Stimulated activated CD8-positive, alpha-beta memory T cell treated with anti-CD3 and anti-CD28 coated beads, Interleukin-4, amount 100 ng/mL, for 1 hour (primary cell): ENCODE measurements at places on chromosomes 4 and X.

GRCh38 chrX:124401696-124402095 is 55.3 kb downstream of the SH2D1A start:
- no peak for DNase-seq

- no peak for DNase-seq
These were observed 192.5 kb downstream of the ASMT start for GRCh38 chrX:1807301-1807731.

GRCh38 chrX:85544609-85545008 is 165.1 kb upstream of the POF1B start:
- no peak for DNase-seq

GRCh38 chrX:32041181-32041580 is 969.3 kb upstream of the FTHL17 start:
- DNase-seq, result no peak

DNA sequence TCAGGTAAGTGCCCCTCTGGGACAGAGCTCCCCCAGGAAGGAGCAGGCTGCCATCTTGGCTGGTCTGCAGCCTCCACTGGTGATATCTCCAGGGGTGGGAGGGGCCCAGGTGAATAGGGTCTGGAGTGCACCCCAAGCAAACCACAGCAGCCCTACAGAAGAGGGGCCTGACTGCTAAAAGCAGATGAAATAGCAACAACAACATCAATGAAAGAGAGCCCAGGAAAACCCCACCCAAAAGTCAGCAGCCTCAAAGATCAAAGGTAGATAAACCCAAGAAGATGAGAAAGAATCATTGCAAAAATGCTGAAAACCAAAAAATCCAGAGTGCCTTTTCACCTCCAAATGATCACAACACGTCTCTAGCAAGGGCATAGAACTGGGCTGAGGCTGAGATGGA is 92.5 kb upstream of the PAGE3 start:
- no peak for DNase-seq

GRCh38 chr4:66647926-66648325 is 897.4 kb downstream of the CENPC start:
- no peak for DNase-seq

DNA sequence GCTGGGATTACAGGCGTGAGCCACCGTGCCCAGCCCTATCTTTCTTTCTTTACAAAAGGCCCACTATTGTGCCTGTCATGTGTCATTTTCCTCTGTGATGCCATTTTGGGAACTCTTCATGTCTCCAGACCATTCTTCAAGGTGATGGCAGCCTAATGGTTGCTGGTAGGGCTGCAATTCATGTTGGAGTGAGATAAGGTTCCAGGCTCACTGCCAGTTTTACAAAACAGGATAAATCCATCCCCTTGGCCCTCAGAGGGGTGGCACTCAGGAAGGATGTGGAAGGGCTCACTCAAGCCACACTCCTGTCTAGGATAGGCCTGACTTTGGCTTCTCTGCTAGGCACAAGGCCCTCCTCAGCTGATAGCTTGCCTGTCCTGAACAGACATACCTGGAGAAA is 3.8 kb downstream of the TCEAL9 start:
- DNase-seq, result no peak

GRCh38 chr4:183241322-183241640 is 78.8 kb downstream of the CLDN22 start:
- no peak for DNase-seq

DNA sequence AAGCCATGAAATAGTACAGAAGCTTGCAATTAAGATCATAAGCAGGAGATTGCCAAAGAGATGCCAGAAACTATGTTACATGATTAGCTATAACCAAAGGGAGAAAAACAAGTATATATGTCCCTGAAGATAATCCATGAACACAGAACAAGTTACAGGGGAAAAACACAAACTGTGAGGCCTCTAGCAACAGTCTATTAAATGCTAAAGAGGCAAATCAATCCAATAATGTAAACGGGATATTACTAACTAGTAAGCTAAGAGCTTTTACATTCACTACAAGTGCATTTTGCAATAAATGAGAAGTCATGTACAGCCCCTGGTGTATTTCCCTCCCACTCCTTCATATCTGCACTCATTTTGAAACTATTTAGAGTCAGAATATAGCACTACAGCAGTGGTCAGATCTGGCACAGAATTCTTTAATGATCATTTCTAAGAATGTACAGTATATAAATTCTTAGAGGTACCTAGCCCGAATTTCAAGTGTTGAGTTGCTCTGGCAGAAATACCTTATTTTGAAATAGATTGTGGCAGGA is 449.8 kb upstream of the SMIM31 start:
- no peak for DNase-seq
